ENCODE measurements at places on chromosomes 12 and 14.

GRCh38 chr12:106369624-106370346, 12.2 kb downstream of the POLR3B start:
- no peak for DNase-seq

- peak; percentile 24 for DNase-seq
Observed at GRCh38 chr14:100734031-100734990, 7.6 kb downstream of the DLK1 start.

DNA sequence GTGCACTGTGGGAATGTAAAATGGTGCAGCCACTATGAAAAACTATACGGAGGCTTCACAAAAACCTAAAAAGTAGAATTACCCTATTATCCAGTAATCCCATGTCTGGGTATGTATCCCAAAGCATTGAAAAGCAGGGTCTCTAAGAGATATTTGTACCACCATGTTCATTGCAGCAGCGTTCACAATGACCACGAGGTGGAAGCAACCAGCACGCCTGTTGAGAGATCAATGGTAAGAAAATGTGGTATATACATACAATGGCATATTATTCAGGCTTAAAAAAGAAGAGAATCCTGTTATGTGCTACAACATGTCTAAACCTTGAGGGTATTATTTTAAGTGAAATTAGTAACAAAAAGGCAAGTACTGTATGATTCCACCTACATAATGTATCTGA, 910 bp upstream of the NOPCHAP1 start:
- no peak for DNase-seq

- DNase-seq = no peak
Observed at GRCh38 chr14:68975667-68976066, 3.4 kb downstream of the ACTN1 start.

DNA sequence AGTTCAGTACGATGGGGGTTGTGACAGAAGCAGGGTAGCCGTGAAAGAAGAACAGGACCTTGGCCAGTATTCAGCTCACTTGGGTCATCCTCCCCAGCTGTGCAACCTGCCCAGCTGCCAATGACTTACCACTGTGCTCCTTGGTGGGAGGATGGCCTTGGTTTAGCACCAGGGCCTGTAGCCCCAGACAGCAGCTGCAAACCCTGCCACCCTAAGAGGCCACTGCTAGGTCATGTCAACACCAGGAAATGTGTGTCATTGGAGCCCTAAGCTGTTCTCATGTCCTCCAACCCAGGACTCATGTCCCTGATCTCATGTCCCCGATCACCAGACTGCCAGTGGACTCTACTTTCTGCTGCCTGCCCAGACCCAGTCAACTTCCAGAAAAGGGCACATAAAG, 3.0 kb upstream of the CRACR2A start:
- no peak for DNase-seq

- no peak for DNase-seq
Observed at GRCh38 chr14:21070083-21070609, at the start of gene ARHGEF40. Gene ARHGEF40 (plus strand): TSS chr14:21070304. CDS start chr14:21070397, 93 bp downstream.

Measured in left lung (tissue), 14 donors.